Stimulated activated CD4-positive, alpha-beta T cell treated with anti-CD3 and anti-CD28 coated beads, Interleukin-1b, Interleukin-23, amount 100 ng/mL, for 1 hour (primary cell): ENCODE measurements at places on chromosomes 1 and 21.

DNA sequence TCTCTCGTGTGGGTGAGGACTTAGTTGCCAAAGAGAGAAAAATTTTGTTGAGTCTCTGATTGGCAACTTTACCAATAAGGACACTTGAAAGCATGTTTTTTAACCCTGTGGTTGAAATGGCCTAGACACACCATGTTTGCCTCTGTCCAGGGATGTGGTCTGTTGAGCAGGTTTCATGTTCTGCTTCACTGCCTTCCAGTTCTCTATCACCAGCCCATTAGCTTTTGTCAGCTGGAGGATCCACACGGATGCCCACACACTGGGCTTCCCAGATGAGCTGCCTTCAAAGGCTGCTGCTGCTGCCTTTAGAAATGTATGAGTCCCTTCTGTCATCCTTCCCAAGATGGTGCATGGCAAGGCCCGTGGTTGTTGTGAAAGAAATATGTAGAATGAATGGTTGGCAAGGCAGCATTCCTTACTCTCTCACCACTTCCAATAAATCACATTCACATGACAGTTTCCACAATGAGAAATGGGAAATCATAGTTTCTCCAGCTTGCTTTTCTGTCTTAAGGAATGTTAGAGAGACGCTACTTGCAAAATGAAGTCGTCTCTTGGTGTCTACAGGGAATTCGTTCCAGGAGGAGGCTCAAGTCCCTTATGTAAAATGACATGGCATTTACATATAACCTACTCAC, 108.2 kb upstream of the SLC35F3 start:
- no peak for DNase-seq

GRCh38 chr1:8251635-8252034, 66.3 kb upstream of the SLC45A1 start:
- DNase-seq = no peak

GRCh38 chr1:160167056-160167455, 15.7 kb downstream of the ATP1A4 start:
- no peak for DNase-seq

GRCh38 chr1:40769815-40770214, 13.8 kb upstream of the KCNQ4 start:
- DNase-seq = no peak

DNA sequence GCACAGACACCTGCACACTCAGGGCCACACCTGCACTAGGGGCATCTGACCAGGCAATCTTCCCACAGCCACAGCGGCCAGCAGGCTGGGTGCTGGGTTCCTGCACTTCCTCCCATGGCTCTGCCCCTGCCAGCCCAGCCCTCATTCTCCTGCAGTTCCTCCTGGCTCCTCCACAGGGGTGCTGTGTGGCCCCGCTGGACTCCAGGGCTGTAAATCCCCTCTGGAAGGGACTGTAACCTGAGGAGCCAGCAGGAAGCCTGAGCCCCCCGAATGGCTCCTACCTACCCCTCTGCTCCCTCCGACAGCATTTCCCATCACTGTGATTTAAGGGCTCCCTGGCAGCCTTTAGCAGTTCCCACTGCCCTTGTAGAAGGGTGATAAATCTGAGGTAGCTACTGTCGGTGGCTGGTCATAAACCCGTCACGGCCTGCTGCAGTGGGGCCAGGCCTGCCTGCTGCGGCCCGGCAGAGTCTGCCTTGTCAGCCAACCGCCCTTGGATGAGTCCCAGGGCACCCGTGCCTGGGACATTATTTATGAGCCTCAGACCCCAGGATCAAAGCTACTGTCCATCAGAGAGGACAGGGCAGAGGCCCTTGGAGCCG, 8.8 kb downstream of the UBL4B start:
- no peak for DNase-seq

- no peak for DNase-seq
Observed at GRCh38 chr1:95021805-95022643, 50.7 kb downstream of the ALG14 start.

DNA sequence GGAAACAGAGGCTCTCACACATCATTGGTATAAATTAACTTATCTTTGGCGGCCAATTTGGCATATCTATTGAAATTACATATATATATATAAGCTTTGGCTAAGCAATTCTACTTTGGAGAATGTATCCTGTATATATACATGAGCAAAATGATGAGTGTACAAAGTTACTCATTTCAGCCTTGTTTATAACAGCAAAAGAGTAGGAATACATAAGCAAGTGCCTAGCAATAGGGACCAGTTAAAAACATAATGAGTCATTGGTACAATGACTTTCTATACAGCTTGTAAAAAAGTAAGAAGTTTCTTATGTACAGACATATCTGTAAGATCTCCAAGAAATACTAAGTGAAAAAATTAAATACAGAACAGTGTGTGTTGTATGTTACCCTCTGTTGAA, 190.8 kb downstream of the LTN1 start:
- no peak for DNase-seq

- no peak for DNase-seq
Observed at GRCh38 chr21:35234725-35235124, 185.6 kb upstream of the RUNX1 start.

DNA sequence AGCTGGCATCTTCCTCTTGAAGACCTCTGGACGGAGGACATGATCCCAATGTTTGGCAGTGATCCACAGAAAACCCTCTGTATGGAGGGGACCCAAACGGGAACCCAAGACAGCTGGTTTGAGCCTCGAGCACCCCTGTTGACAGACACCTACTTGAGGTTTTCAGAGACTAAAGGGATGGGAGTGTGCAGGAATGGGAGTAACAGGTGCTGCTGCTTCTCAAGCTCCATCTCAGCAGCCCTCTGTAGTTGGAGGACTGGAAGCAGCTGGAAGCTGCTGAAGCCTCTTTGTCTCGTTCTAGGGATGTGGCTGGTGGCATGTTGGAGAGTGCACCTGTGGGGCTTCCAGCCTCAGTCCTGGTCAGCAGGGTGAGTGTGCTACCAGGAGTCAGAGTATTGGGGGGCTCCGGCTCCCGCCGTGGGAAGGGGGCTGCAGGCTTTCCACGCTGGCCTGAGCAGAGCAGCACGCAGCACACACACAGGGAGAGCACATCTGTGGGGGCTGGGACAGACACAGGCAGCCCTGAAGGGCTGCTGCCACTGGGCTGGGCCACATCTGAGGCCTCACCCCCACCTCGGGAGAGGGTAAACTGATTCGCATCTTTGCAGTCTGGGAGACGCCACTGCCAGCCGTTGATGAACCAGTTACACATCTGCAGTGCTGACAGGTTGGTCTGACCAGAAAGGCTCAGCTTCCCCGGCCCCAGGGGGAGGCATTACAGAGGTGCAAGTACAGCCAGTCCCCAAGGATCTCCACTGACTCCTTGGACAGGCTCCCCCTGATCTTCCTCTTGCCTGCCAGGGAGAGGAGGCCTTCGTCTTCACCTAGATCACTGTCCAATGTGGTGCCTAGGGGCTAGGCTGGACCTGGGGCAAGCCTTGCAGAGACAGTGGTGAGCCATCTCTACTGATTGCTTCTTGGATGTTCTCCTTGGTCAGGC, 56.6 kb downstream of the ADSS2 start:
- DNase-seq = no peak

GRCh38 chr1:109931189-109931731, 20.6 kb downstream of the CSF1 start:
- DNase-seq = no peak

DNA sequence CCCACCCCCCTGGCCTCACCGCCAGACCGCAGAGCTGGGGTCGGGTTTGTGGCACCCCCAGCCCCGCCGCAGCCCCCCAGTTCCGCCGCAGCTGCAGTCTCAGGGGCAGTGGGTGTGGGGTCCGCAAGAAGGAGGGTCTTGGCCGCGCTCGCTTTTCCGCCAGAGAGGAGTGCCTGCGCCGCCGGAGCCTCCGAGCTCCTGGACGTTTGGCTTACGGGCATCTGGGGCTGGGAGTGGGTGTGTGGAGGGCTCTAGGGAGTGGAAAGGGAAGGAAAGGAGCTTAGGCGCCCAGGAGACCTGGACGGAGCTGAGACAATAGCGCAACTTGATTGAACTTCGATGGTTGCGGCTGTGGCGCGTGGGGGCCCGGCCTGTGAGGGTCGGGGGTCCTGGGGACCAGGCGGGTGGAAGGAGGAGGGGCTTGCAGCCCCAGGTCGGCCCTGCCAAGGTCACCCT, 88.8 kb upstream of the IPO9 start:
- no peak for DNase-seq

- no peak for DNase-seq
Observed at GRCh38 chr1:9100471-9101043, 28.3 kb downstream of the GPR157 start.

DNA sequence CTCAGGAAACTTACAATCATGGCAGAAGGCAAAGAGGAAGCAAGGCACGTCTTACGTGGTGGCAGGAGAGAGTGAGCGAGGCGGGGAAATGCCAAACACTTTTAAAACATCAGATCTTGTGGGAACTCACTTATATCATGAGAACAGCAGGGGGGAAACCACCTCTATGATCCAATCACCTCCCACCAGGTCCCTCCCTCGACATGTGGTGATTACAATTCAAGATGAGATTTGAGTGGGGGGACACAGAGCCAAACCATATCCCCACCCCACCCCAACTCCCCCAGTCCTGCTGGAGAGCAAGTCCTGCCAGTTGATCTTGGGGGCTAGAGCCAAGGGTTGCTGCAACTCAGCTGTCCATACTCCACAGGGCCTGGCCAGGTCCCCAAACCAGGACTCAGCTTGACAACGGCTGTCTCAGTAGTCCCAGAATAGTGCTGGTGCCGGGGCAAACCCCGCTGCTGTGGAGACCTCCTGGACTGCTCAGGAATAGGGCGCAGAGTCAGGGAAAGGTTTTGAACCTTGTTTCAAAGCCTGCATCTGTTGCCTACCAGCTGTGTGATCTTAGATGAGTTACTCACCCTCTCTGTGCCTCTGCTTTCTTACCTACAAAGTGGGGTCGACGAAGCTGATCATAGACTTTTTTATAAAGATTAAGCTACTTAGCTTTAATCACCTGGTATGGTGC, 79.5 kb downstream of the STUM start:
- no peak for DNase-seq

DNA sequence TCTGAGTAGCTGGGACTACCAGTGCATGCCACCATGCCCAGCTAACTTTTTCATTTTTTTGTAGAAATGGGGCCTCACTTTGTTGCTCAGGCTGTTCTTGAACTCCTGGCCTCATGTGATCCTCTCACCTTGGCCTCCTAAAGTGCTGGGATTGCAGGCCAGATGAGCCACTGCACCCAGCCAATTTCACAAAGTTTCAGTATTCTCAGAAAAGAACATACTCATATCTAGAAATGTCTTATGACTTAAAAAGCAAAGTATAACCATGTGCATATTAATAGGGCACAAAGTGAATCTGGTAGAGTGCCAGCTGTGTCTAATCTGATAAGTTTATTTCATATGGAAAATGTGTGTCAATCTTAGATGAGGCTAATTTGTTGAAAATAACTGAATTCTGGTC, 87.5 kb upstream of the CACYBP start:
- DNase-seq = no peak

DNA sequence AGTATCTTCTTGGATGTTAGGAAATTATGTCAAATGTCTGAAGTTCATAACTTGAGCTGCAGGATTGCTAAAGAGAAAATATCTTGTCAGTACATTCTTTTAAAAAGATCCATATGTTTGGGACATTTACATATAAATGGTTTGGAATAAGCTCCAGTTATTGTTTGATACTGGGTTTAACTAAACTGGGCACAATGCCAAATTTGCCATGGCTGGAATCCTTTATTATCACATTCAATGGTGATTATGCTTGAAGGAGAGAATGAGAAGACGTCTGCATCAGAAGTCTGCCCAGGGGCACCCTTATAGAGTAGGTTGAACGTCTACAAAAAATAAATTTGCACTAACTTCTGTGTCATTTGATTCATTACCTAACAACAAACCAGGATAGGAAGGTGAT, 652.5 kb downstream of the AMY1C start:
- DNase-seq = no peak

- no peak for DNase-seq
Observed at GRCh38 chr21:46610018-46610701, 5.3 kb upstream of the S100B start.

DNA sequence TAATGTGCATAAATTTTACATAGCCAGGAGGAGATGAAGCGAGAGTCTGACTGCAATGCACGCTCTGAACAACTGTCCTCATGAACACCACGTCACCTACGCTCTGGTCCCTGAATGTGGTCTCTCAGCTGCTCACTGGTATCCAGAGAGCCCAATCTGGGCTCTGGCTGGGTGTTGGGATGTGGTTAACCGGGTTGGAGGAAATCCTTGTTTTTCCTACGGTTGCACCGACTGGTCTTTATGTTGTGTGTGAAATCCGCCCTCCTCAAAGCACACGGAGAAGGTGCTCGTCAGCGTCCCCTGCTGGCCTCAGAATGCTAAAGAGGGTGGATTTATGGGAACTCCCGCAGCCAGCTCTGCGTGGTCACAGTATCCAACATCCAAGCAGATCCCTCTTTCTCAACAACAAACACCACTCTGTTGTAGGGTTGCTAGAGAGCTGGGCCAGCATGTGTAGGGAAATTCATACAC, 51.8 kb upstream of the FAM89A start:
- DNase-seq = peak; percentile 13

GRCh38 chr1:83497563-83497962, 501.4 kb downstream of the TTLL7 start:
- no peak for DNase-seq

DNA sequence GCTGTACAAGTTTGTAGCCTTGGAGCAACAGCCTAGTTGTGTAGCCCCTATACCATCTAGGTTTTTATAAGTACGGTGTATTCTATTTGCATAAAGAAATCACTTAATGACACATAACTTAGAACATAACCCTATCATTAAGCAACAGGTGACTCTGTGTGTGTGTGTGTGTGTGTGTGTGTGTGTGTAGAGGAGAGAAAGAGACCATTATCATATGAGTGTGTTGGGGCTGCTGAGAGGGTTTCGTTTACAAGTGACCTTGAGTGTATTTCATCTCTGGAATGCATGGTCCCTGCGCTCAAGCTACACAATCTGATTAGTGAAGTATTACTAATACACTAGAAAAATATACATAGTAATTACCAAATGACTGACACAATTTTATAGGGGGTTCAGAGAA, 115.1 kb downstream of the RABGAP1L start:
- DNase-seq = no peak

GRCh38 chr1:91603409-91603808, 102.8 kb downstream of the CDC7 start:
- no peak for DNase-seq

- no peak for DNase-seq
Observed at GRCh38 chr21:16378525-16378924, 648.7 kb downstream of the USP25 start.

- DNase-seq = no peak
Observed at GRCh38 chr1:58038574-58038973, 508.0 kb downstream of the OMA1 start.

- DNase-seq = no peak
Observed at GRCh38 chr1:155272466-155273342, 600 bp downstream of the CLK2 start.

DNA sequence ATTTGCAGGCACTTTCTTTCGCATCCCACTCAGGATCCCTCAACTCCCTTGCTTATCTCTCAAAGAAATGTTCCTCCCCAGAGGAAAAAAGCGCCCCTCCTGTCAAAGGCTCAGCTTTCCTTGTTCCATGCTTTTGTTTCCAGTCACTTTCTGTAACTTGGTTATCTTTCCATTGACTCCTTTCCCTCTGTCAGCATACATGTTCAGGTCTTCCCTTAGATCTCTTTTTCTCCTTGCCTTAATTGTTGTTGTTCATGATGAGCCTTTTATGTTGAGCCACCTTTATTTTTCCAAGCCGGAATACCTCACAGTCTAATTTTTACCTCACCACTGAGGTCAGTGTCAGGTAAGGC, 46.5 kb upstream of the PODN start:
- no peak for DNase-seq
